ENCODE measurements at places on chromosomes 1 and 21. TPM values are rescaled to one million over a fixed set of nuclear protein-coding genes. Genes with fewer than 3 reads are reported as not detected.

DNA sequence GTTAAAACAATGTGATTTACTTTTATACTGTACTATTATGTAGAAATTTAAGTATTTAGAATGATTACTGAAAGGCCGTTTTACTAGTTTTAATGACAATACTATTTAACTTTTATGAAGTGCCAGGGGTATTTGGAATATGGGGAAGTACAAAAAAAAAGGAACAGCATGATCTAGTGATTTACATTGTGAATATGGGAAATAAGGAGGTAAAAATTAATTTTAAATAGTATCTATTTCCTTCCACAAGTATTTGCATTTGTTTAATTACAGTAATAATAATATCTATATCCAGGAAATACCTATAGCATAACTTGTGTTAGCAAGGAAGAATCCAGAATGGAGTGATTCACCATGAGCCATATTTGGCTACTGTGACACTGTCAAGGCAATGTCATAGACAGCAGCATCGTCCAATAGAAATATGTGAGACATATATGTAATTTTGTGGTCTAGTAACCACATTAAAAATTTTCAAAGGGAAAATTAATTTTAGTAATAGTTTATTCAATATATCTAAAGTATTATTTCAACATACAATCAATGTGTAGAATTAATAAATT lies 22.0 kb downstream of the CNST start:
- ATAC-seq: no peak

- peak; percentile 47 for ATAC-seq
These were observed 53.5 kb downstream of the MRPL37 start for GRCh38 chr1:54253480-54253879.

DNA sequence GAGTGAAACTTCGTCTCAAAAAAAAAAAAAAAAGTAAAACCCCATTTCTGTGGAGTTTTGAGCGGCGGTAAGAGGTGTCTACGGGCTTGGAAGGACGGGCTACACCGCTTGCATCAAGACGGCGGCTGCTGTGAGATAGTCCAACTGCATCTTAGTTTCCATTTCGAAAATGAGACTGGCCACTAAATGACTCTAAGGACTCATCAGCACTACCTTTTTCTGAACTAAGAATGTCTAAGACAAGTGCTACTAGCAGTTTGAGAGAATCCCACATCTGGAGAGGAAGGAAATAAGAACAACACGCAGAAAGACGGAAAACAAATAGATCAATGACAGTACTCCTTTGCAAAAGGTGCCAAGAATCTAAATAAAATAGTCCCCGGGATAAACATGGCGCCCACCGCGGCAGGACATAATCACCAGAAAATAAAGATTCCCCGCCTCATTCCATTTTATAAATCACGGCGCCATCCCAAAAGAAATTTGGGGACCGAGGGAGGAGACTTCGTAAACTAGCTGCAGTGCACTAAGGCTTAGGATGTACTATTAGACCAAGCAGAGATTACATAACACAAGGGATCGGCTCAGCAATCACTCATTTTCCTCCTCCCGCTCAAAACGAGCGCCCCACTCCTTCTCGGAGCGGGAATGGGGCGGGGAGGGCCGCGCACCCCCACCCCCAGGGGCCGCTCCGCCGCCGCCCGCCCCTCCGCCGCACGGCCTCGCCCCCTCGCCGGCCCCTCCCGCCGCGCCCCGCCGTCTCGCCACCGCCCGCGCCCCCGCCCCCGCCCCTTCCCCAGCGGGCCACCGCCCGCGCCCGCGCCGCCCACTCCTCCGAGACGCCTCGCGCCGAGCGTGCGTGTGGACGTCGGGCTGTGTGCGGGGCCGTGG lies 1.1 kb downstream of the POGZ start:
- ATAC-seq: peak; percentile 81

DNA sequence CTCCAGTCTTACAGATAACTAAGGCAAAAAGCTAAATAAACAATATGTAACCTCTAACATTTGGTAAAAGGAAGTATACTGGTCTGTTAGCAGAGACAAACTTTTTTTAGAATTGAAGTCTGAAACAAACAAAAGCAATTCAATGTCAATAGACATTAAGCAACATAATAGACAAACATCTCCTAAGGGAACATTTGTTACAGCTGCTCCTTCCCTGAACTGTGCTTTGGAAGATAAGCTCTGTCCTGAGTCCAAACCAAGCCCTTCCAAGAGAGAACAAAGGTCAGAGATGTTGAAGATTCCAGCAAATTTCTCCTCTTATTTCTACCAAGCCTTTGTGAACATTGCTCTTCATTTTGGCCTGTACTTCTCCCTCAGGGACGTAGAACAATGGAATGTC lies 25.3 kb downstream of the FMO2 start:
- ATAC-seq: peak; percentile 65

GRCh38 chr1:81287411-81288080 lies 513.2 kb upstream of the ADGRL2 start:
- ATAC-seq: no peak

DNA sequence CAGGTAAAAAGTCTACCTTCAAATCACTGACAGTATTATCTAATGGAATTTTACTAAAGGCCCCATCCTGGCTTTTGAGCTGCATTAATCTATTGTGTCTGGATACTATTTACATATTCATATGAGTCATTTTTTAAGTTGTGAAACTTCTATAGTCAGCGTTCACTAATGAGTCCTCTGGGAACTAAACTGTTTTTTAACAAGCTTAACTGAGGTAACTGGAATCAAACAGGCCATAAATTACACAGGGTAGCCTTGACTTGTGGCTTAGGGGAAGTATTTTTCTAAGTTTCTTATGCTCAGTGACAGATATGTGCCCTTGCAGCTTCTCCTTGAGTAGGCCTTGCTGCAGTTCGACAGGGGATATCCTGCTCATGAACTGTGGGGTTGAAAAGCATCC lies 68.8 kb downstream of the JMJD4 start:
- no peak for ATAC-seq

GRCh38 chr1:101008229-101008834 lies 17.3 kb downstream of the DPH5 start:
- no peak for ATAC-seq

GRCh38 chr1:43345120-43345519 lies 7.5 kb downstream of the MPL start:
- no peak for ATAC-seq

DNA sequence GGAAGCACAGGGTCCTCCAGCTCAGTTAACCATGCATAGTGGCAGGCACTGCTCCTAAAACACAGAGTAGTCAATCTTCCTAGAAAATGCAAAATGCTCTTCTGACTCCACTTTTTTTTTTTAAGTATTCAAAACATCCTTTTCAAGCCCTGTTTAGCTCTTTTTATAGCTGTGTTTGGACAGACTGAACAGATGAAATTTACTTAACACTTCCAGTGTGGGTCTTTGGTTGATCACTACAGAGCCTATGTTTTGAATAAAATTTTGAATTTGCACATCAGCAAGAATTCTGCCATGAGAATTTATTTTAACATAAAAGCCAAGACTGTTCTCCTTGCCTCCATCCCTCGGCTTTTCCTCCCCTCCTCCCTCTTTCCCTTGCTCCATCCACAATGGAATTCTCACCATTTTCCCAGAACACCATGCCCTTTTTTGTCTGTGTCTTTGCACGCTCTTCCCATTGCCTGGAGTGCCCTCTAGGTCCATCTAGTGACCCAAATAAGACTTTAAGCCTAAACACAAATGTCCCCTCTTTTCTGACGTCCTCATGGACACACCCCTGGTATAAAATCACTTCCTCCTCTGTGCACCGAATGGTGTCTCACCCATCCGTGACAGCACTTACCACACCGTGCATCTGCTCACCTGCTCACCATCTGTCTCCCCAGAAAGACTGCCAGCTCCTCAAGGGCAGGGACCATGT lies 24.0 kb upstream of the CPT2 start:
- ATAC-seq: peak; percentile 34

DNA sequence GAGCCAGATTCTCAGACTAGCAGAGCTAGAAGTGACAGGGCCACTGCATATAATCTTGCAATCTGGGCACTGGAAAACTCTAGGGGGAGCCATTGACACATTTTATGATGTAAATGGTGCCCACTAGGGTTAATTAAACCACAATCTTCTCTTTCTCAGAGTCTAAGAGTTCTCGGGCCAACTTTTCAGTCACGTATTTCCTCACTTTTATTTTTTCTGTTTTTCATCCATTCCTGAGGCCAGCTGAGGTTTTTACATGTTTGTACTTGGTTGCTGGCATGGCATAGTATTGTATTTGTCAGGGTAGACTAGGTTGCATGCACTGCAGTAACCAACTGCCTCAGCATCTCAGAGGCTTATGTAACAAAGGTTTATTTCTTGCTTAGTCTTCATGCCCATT lies 138.2 kb downstream of the ZNF326 start:
- no peak for ATAC-seq

DNA sequence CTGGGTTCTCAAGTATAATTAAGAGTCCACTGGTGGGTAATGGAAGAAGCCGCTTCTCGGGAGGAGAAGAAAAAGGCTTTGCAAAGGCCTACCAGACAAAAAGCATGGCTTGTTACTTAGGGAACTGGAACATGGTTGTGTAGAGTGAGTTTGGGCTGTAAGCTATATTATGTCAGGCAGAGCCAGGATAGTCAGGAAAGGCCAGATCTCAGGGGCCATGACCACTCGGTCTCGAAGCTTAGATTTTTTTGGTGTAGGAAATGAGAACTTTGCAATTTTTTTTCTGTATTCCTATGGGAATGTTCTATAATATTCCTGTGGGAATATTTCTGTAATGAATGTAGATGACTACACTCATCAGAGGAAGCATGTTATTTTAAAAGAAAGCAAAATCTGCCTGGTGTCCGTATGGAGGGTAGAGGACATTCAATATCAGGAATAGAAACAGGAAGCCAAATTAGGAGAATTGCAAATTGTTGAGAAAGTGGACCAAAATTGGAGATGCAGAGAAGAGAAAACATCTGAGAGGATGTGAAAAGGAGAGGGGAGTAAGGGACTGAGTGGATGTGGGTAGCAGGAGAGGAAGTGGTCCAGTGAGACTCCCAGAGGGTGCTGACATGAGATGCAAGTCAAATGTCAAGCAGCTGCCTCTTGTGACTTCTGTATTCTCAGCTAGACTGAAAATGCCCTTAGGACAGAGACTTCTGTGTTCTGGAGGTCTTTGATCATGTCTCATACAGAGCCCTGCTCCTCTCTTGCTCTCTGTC lies 45.2 kb upstream of the HAO2 start:
- no peak for ATAC-seq

GRCh38 chr21:20388400-20388799 lies 609.8 kb upstream of the NCAM2 start:
- no peak for ATAC-seq

Gene A3GALT2
- not detected for total RNA-seq

Gene ALG14
- 1.2 TPM for total RNA-seq

Gene CPTP
- total RNA-seq: 38.9 TPM

Gene BCL2L15
- total RNA-seq: not detected

Gene CFAP141
- not detected for total RNA-seq

Gene VASH2
- 1.7 TPM for total RNA-seq

Gene LINGO4
- total RNA-seq: not detected

Gene REG4
- total RNA-seq: not detected

Gene KIRREL1
- 45.4 TPM for total RNA-seq
